ENCODE measurements at places on chromosomes 5 and 9.

GRCh38 chr9:18398038-18398437, 75.9 kb upstream of the ADAMTSL1 start:
- no peak for DNase-seq

DNA sequence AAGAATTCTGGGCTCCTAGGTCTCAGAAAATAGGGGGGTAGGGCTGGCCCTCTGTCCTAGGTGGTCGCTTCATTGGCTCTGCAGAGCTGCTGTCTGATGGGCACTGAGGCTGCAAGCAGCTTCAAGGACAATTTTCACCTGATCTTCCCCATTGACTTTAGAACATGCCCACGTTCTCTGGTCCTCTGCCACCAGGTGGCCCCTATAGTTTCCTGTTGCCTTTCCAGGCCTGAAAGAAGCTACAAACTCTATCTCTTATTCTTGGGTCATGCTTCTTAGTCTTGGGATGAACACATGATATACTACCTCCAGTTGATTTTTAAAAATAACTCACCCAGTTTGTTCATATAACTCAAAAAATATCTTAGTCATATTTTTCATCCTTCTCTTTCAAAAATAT, 26.3 kb downstream of the SPZ1 start:
- no peak for DNase-seq

DNA sequence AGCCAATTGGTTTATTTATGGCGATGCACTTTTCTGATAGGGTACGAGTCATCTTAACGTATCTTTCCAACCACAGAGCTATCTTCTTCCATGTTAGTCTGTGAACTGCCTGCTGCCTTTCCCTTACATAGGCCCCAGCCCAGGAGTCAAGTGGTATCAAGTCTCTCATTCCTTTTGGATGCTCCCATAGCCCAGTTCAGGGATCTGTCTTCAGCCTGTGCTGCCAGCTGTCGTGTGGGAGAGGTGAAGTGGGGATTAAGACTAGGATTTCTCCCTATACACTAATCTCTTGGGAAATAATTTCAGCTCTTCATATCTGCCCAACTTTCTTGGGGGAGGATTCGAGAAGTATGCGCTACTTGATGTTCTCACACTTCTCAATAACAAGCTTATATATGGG, 475.7 kb downstream of the EBF1 start:
- no peak for DNase-seq

DNA sequence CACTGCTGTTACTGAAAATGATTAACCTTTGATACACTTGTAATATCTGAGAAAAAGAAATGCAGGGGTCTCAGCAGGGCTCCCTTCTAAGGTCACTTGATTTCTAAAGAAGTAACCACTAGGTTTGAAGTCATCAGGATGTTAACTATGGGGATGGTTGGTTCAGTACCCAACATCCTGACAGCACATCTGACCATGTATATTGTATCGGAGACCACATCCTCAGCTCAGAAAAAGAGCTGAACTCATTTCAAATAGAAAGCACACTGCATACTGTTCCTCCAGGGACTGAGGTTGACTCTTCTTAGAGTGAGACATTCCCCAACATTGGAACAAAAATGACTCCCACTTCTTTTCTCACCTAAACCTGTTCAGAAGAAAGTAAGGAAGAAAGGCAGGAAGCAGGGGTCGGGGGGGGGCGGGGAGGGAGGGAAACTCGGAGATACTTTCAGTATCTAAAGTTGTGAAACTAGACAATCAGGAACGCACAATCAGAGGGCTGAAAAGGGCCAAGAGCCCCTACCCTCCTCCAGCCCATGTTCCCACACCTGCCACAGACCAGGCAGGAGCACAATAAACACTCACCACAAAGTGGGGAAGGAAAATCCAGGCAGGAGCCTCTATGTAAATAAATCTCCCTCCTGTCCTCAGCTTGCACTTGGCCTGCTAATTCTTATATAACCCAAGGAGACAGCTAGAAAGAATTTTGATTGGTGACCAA, 730 bp upstream of the GZMA start:
- DNase-seq, result no peak

- DNase-seq, result no peak
Measured at GRCh38 chr9:85262333-85262732, 479.4 kb downstream of the AGTPBP1 start.

GRCh38 chr9:25964239-25964638, 286.0 kb upstream of the TUSC1 start:
- DNase-seq, result no peak

DNA sequence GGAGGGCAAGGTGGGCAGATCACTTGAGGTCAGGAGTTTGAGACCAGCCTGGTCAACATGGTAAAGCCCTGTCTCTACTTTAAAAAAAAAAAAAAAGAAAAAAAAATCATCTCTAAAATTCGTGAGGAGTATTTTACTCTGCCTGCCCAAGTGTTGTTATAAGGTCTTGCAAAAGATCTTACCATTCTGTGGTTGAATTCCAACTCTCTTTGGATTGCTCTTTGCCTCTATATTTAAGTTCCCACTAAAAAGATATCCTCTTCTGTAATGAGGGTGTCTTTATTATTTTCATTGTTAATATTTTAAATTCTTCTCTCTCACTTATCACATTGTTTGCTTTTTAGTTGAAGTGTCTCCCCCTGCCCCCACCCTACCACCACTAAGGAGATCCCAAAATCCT, 33.4 kb downstream of the CREBRF start:
- no peak for DNase-seq

- DNase-seq, result no peak
Measured at GRCh38 chr5:59149271-59149670, 566.4 kb downstream of the RAB3C start.

DNA sequence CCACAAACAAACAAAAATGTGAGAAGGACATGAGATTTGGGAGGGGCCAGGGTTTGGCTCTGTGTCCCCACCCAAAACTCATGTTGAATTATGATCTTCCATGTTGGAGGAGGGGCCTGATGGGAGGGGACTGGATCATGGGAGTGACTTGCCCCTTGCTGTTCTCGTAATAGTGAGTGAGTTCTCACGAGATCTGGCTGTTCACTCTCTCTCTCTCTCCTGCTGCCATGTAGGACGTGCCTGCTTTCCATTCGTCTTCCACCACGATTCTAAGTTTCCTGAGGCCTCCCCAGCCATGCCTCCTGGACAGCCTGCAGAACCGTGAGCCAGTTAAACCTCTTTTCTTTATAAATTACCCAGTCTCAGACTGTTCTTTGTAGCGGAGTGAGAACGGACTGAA, 118.7 kb downstream of the RXRA start:
- no peak for DNase-seq

- no peak for DNase-seq
Measured at GRCh38 chr9:133107961-133108793, 12.9 kb downstream of the RALGDS start.

DNA sequence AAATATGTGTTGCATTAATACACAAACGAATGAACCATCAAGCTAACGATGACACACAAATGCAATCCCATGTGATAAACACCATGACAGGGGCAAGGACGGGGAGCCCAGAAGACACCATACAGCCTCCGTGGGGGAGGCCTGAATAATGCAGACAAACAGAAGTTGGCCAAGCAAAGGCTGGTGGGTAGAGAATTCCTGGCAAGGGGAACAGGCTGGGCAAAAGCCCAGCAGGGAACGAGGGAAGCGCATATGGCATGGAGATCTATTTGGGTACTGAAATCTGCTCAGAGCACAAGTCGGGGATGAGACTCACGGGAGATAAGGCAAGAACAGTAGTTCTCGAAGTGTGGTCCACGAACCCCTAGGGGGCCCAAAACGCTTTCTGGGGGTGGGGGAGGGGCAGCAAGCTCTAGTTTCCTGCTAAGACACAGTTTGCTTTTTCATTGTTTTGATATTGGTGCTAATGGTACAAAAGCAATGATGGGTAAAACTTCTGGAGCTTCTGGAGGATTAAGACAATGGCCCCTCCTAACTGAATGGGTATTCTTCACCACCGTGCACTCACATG, 42.9 kb upstream of the FBXW11 start:
- no peak for DNase-seq

GRCh38 chr9:81969971-81970370, 18.6 kb upstream of the SPATA31D1 start:
- DNase-seq, result no peak

- DNase-seq, result no peak
Measured at GRCh38 chr5:75368391-75368790, 31.4 kb downstream of the HMGCR start.

- no peak for DNase-seq
Measured at GRCh38 chr5:21774801-21775200, 1078.3 kb downstream of the CDH12 start.

- DNase-seq, result no peak
Measured at GRCh38 chr5:82257729-82258128, 20.4 kb downstream of the RPS23 start.
